ENCODE measurements at places on chromosomes 16 and 17.

DNA sequence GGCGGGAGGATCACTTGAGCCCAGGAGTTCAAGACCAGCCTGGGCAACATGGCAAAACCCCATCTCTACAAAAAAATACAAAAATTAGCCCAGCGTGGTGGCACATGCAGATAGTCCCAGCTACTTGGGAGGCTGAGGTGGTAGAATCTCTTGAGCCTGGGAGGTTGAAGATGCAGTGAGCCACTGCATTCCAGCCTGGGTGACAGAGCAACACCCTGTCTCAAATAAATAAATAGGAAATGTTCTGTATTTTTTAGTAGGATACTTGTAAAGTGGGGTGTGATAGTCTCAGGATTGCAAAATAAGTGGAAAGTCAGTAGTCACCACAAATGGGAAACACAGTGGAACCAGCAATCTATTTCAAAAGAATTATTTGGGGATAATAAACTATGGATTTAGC, 4.0 kb downstream of the RSPRY1 start:
- no peak for DNase-seq

GRCh38 chr16:14172200-14172809, 101.2 kb downstream of the MRTFB start:
- DNase-seq: no peak

DNA sequence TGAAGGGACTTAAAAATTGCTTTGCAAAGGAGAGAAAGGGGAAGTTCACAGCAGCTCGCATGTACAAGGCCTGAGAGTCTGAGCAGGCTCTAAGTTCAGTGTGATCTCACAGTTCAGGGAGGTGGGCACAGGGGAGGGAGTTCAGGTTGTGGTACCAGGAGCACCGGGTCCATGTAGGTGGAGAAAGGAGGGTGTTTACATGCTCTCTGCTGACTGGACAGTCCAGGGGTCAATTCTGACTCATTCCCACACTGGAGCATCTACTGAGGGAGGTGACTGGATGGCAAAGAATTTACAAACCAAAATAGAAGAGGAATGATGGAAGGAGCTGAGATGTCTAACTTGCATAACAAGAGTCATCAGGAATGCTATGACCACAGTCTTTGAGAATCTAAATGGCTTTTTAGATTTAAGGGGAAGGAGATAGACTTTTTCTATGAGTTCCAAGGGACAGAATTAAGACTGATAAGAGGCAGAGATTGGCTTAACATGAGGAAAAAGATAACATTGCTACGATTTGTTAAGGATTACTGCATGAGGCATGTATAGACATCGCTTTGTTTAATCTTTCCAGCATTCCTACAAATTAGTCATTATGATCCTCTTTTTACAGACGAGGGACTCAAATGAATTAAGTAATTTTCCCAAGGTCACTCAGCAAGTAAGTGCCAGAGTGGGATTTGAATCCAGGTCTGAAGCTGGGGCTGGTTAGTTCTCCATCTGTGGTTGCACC, 29.9 kb downstream of the MIS12 start:
- DNase-seq: no peak

DNA sequence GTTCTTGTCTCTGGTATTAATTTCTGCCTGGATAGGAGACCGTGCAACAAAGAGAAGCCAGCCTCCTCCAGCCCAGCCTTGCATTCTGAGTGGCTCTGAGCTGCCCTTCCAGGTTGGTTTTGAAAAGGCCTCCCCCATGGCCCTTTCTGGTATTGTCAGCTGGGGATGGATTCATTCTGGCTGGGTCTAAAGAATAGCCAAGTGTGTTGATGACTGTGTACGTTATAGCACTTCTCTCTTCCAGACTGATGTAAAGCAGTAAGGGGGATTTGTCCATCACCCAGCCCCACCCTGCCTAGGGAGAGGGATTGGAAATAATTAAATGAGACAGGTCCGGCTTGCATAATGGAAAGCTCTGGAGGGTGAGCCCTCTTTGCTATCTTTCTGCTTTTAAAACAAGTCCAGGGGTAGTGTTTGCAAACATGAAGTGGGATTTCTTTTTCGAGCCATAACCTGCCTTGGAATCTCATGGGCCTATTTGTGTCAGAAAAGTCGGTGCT, 146.4 kb downstream of the MSI2 start:
- DNase-seq: no peak

DNA sequence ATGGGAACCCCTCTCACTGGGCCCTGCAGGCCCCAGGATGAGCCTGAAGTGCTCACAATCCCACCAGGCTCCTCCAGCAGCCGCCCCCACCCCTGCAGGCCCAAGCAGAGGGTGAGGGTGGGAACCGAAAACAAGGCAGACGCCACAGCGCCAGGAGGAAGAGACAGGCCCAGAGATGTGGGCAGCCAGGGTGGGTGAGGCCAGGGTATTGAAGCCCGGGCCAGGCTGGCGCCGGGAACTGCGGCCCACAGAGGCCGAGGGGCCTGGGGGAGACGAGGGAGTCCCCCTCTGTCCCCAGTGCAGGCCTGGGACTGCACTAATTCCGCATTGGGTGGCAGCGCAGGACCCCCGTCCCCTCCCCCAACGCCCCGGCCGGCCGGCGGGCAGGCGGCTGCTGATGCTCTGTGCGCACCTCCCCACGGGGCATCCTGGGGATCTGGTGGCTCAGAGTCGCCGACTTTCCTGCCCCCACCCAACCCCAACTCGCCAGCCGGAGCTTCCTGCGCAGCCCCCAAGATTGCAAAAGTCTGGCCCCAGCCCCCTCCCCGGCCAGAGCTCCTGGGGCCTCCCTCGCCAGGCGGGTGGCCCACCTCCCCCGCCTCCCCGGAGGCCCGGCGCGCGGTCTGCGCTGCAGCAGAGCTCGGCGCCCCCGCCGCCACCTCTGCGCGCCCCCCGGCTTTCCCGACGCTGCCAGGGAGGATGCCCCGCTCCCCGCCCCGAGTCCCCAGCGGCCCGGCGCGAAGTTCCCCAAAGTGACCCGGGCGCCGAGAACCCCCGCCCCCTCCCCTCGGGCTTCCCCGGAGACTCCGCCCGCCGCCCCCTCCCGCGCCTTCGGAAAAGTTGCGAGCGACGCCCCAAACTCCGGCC, 107.8 kb downstream of the ENGASE start:
- no peak for DNase-seq

DNA sequence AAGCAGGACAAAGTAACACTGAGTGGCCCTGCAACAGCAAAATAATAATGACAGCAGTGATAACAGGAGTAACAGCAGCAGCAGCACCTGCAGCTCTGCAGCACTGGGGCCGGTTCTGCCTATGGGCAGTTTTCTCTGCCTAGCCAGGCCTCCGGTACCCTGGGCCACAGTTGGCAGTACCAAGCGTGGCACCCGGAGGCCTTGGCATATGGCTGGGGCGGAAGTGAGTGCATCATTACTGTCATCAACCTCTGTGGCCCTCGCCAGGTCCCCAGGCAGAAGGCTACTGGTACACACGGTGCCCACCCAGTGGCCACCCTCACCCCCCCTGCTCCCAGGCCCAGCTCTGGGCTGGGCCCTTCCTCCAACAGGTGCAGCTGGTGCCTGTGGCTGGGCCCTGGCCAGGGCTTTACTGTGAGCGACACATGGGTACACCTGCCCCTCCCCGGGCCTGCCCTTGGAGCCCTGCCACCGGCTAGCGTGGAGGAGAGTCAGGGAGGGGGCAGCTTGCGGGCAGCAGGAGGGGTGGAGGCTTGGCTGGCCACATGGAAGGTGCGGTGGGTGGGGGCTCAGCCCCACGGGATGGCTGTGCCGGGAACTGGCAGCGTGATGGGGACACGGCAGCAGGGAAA, 3.0 kb downstream of the KCNJ12 start:
- no peak for DNase-seq

DNA sequence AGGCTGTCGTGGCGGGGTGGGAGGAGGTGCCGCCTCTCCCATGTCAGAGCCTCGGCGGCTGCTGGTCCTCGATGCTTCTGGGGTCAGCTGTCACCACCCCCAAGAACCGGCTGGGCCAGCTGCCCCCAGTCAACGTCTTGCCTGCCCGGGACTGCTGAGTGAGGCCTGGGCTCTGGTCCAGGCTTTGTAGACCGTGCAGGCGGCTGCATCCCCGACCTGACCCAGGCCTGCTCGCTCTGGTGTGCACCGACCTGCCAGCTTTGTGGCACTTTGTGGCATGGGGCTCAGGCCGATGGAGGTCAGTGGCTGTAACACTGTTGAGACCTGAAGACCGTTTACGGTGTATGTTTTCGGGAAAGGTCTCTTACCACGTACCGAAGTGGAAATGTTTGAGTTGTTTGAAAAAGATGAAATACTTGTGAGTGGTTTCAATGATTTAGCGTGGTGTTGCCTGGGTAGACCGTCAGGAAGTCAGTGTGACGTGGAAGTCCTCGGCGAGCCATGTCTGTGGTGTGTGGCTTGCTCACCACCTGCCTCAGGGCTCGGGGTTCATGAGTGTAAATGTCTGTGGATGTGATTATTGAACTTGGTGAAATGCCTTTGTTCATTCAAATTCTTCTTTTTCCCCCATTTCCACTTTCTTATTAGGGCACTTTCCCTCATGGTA, 53.2 kb upstream of the ZNF750 start:
- DNase-seq: no peak

DNA sequence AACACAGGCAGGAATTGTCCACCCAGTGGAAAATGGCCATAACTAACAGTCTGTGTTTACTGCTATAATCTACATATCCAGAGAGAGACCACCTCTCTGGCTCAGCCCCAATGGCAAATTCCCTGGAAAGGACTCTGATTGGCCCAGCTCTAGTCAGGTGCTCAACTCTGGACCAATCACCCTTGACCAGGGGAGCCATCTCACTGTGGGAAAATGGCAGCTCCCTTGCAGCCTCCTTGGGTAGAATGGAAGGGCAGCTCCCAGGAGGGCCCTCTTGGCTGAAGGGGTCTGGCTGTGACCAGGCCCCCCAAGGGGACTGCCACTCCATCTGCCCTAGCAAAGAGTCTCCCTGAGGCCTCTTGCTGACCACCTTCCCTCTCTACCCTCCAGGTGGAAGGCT, 3.1 kb downstream of the ALOX15B start:
- no peak for DNase-seq

- DNase-seq: no peak
These were observed 45.4 kb downstream of the SOX8 start for GRCh38 chr16:1026784-1027500.

DNA sequence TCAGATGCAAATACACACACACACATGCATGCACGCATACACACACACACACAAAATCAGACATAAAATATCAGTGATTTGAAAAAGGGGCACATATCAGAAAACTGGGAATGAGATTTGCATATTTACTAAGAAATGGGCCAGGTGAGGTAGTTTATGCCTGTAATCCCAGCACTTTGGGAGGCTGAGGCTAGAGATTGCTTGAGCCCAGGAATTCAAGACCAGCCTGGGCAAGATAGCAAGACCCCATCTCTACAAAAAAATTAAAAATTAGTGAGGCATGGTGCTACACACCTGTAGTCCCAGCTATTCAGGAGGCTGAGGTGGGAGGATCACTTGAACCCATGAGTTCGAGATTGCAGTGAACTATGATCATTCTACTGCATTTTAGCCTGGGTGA, 22.4 kb upstream of the PNPO start:
- no peak for DNase-seq

DNA sequence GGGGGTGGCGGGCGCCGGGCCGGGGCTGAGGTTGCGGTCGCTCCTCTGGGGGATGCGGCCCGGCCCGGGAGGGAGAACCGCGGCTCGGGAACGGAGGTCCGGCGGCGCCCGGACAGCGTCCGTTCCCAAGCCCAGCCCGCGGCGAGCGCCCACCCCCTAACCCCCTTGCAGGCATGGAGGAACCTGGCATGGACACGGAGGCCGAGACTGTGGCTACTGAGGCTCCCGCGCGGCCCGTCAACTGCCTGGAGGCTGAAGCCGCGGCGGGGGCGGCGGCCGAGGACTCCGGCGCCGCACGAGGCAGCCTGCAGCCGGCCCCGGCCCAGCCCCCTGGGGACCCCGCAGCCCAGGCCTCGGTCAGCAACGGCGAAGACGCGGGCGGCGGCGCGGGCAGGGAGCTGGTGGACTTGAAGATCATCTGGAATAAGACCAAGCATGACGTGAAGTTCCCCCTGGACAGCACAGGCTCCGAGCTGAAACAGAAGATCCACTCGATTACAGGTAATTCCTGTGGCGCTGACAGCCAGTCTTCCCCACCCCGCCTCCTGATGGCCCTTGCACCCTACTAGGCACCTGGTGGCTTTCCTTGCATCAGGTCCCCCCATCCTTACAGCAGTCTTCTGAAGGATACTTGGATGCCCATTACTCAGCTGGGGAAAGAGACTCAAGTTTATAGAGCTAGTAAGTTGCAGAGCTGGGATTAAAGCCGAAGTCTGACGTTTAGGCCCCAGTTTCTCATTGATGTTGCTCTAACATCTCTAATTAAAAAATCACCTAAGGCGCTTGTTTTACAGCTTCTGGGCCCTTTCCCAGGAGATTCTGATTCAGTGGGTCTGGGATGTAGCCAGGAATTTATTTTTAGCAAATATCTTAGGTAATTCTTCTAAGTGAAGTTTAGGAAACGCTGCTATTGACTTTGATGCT, 514 bp downstream of the UBFD1 start:
- peak; percentile 1 for DNase-seq

- DNase-seq: peak; percentile 25
These were observed 10.6 kb upstream of the MEFV start for GRCh38 chr16:3266873-3267537.

DNA sequence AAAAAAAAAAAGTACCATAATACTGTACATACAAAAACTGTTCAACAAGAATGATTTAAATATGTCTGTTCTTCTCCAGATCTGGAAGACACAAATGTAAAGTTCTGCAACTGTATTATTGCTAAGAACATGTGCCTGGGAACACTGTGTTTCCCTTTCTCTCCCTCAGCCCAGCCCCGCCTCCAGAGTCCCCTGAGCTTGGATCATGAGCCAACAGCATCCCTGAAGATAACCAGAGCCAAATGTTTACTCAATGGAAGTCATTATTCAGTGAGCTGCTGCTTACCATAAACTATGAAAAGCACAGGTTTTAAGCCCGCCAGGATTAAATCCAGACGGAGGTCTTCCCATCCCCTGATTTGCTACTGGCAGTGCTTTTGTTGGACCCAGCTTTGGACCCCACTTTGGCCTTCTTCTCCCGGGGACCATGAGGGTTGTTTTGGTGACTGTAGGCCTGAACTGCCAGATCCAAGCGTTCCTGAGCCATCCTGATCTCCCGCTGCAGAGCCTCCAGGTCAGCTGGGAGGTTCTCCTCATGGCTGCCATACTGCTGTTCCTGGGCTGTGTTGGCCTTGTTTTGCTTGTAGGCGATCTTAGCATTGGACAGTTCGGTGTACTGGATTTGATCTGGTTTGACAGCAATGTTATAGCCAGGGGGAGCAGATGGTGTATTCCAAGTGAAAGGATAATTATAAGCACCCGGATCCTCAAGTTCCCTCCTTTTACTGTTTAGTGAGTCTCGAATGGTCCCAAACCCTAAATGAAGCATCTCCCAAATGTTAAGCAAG, 25.6 kb downstream of the GJC1 start:
- DNase-seq: no peak

DNA sequence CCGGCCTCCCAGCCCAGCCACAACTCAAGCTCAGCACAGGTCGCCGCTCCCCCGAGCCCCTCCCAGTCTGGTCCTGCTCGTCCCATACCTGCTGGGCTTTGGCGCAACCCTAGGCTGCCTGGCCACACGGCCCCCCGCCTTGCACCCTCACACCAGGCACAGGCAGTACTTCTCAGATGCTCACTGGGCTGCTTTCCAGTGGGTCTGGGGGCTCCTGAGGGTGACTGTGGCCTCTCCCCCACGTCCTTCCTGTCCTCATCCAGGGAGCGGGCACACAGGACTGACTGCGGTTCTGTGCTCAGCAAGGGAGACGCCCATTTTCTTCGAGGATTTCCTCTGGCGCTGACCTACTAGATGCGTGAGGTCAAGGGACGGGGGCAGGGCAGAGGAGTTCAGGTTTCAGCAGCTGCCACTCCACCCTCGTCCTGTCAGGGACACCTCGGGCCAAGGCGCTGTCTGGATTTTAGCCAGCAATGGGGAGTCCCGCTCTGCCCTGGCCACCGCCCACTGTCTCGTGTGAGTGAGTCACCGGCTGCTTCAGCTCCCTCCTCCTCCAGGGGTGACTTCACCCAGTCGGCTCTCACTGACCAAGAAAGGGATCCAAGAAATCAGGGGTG, 115.8 kb downstream of the NPIPB11 start:
- peak; percentile 54 for DNase-seq

All from left kidney (tissue), 8 donors.